GM13976 (cell line): ENCODE measurements at places on chromosomes 13 and 19.
A peak's percentile ranks its signal among the peaks of the same experiment; 100 is the strongest.

DNA sequence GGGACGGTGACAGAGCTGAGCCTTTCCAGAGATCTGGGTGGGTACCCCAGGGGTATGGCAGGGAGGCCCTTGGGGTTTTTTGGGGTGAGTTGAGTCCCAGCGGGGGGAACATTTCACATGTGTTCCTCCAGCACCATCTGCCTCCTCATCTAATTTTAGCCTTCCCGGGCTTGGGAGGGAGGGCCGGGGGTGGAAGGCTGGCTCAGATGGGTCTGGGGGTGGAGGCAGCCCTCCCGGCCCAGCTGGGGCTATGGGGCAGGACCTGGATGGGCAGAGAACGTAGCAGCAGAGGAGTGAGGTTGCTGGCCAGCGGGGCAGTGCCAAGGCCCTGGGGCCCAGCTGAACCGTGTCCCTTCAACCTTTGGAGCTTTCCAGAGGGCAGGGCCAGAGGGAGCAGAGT lies 23.5 kb downstream of the ADGRL1 start:
- DNase-seq, result no peak

DNA sequence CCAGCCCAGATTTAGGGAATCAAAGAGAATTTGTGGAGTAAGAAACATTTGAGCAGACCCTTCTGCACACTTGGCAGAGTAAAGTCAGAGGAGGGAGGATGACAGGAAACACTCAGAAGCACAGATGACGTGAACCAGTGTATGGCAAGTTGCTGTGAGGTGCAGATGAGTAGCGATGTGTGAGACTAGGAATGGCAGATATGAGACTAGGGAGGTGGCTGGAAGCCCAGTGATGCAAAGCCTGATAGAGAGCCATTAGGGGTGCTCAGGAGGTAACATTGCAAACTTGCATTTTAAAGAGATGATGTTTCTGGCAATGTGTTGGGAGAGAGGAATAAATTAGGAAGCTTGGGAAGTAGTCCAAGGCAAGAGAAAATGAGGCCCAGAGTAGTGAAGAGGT lies 44.0 kb downstream of the PCDH17 start:
- DNase-seq, result no peak

DNA sequence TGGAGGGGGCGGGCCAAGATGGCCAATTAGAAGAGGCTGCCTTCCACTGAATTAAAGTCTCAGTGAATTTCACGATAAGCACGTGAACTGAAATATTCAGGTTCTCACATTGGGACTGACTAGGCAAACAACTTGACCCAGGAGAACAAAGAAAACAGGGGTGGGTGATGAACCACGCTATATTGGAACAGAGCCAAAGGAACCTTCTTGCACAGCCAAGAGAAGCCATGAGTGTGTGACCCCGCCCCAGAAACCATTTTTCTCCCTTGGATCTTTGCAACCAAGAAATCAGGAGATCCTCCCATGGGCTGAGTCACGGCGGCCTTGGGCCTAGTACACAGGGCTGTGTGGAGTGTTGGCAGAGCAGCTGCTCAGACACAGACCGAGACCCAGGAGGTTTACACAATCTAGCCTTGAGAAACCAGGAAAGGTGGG lies 36.8 kb downstream of the ERICH4 start:
- DNase-seq, result no peak

DNA sequence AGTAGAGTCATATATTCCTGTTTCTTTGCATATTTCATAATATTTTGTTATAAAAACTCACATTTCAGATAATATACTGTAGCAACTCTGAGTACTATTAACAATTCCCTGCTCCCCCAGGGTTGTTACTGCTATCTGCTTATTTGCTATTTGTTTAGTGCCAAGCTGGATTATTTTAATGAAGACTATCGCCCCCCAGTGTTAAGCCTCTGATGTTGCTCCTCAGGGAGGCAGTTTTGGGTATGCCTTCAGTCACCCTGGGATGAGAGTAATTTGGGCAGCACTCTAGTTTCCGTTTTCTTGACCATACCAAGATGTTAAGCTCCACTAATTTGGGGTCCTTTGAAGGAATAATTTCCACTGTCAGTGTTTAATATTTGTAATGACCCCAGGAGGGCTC lies 46.0 kb downstream of the MICU2 start:
- no peak for DNase-seq

DNA sequence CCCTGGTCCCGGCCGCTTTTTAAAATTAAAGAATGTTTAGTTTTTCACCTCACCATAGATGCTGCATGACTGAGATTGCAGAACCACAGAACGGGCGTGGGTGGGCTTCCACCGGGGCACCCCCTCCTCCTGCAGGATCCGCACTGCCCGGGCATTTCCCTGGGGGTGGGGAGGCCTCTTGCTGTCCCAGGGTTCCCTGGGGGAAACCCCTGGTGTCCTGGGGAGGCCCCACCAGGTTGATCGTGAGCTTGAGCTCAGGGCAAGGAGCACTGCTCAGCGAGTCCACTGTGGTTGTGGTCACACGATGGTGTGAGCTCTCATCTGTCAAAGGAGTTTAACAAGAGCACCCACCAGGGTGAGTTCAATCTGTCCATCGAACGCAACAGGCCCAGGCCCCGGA lies 11.4 kb upstream of the TCF3 start:
- peak; percentile 71 for DNase-seq

DNA sequence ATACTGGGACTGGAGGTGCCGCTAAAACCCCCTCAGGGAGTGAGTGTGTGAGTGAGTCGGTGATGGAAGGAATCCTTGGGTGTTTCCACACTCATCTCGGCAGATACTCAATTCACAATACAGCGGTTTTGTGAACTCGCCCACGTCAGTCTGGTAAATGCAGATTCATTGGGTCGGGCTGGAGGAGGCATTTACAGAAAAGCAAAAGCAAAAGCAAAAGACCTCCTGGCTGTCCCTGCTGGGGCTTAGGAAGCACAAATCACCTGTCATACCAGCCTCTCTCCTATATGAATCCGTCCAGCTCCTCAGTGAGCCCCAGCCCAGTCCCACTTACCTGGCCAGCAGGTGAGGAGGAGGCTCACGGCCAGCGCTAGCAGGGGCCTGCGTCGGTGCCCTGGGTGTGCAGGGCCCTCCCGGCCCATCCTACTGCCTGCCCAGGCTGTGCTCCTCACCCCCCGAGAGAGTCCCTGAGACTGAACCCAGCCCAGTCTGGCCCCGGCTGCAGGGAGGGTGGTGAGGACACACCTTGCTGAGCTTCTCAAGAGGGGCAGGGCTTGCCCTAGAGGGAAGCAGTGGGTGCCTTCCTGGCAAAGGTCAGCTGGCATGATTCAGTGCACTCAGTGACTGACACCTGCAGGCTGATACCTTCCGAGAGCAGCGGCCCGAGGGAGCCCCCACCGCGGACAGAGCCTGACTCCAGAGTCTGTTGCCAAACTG lies at the start of gene MUC16:
MUC16 (minus strand) TSS at position 475 of the 717 bp plus-strand sequence.
- DNase-seq, result no peak
